CD4-positive, alpha-beta T cell treated with Interleukin-10 for 1 hour (primary cell): ENCODE measurements at places on chromosomes 5 and 9.

DNA sequence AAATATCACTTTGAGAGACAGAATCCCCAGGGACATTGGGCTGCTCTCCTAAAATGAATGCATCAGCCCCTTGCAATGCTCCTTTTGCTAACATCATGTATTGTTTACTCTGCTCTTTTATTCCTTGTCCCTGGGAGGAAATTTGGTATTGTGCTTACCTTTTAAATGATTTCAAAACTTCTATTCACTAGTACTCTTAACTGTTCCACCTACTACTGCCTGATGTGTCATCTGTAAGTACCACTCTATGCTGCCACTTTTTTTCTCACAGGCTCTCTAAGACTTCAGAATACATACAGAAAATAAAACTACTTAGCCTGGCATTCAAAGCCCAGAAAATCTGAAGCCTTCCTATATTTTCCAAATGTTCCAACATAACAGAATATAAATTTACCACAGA lies 667.2 kb downstream of the BRINP1 start:
- DNase-seq: no peak

DNA sequence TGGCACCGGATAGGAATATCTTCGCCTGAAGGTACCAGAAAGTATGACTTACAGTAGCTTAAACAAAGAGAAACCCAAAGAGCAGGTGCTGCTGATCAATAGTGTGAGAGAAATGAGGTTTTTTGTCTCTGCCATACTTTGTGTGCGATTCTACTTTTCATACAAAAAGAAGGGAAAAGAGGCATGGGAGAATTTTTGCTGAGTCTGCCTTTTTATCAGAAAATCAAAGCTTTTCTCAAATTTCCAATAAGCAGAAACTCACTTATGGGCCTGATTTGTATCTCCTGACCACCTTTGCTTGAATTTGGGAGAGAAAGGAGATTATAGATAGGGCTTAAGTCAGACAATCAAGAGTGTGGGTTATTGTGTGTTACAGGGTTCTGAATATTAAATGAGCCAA lies 65.5 kb upstream of the TAF11L2 start:
- DNase-seq: no peak

GRCh38 chr5:145237843-145238242 lies 597.3 kb downstream of the PRELID2 start:
- DNase-seq: no peak

DNA sequence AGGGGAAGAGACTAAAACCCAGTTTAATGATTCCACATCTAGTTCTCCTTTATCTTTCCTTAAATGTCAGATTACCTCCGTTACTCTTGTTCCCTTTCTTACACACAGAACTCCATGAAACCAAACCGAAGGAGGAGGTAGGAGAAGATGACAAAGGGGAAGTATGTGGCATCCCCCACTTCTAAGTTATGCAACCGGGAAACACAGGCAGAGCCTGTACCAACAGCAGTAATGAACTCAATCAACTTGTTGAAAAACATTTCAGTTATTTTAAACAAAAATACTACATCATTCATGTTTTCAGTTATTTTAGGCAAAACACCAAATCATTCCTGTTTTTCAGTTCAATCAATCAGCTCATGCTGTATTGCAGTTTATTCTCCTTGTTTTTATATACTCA lies 101.8 kb downstream of the PCSK1 start:
- no peak for DNase-seq

- DNase-seq: no peak
Observed at GRCh38 chr5:133271606-133272005, 219.8 kb downstream of the HSPA4 start.

DNA sequence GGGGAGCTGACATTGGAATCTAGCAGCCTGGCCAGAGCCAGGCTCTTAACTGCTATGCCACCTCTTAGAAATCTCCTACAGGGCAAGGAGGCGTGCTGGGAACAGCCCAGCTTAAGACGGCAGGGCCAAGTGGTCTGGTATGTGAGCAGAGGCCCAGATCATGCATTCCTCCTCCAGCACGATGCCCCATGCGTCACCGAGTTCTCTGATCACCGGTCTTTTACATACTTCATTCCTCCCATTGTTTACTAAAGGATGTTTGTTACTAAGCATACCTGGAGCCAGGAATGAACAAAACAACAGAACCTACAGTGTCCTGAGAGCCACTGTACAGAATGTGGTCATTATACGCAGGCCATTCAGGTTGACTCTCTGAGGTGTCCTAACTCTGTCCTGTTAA lies 73.8 kb downstream of the TRIO start:
- no peak for DNase-seq

DNA sequence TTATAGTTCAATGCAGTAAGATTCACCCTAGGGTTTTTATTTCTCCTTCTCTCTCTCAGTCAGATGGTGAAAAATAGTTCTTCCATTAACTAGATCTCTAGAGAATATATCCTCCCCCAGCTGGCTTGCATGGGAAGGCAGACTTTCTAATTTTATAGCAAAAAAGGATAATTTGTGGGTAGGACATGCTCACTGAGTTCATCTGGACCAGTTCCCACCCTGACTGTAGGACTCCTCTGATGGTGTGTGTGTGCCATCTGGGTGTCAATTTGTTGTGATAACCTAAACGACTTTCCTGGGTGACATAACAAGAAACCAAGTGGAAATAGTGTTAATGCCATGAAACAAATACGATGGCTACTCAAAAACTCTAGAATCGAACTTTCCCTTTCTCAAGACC lies 44.9 kb downstream of the APBA1 start:
- DNase-seq: no peak

GRCh38 chr5:147369742-147370374 lies 135.0 kb downstream of the STK32A start:
- no peak for DNase-seq

- no peak for DNase-seq
Observed at GRCh38 chr5:123180178-123180577, 91.1 kb downstream of the PRDM6 start.

GRCh38 chr5:87053146-87053545 lies 214.5 kb upstream of the RASA1 start:
- DNase-seq: no peak

DNA sequence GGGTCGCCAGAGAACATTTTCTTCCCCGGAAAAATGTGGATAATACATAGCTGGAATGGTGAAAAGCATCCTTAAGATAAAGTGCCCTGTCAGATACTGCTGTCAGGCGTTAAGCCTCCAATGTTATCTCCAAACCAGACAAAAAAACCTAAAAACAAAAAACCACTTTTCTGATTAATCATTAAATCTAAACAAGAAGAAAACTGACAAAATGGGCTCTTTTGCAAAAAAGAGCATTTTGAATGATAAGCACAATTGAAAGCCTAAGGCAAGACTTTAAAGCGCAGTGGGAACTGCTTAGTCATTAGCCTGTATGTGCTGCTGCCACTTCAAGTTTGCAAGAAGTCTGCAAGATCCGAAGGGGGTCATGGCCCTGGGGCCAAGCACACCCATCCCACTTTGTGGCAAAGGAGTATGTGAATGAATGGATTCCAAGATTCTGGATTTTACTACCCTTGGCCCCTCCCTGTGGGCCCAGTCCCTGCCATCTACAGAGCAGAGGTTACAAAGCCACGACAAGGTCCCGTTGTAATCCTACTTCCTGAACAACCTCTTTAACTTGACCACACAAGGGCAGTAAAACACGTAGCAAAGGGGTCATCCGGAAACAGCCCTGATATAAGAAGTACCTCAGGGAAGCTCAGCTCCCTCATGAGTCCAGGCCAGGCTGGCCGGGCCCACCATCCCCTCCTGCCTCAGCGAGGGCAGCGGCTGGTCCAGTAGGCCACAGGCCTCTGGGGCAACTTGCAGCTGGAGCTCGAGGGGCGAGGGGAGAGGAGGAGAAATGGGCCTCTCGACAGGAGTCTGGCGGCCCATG lies 29.7 kb downstream of the SHB start:
- no peak for DNase-seq

GRCh38 chr5:112625689-112626438 lies 111.8 kb upstream of the APC start:
- DNase-seq: no peak

DNA sequence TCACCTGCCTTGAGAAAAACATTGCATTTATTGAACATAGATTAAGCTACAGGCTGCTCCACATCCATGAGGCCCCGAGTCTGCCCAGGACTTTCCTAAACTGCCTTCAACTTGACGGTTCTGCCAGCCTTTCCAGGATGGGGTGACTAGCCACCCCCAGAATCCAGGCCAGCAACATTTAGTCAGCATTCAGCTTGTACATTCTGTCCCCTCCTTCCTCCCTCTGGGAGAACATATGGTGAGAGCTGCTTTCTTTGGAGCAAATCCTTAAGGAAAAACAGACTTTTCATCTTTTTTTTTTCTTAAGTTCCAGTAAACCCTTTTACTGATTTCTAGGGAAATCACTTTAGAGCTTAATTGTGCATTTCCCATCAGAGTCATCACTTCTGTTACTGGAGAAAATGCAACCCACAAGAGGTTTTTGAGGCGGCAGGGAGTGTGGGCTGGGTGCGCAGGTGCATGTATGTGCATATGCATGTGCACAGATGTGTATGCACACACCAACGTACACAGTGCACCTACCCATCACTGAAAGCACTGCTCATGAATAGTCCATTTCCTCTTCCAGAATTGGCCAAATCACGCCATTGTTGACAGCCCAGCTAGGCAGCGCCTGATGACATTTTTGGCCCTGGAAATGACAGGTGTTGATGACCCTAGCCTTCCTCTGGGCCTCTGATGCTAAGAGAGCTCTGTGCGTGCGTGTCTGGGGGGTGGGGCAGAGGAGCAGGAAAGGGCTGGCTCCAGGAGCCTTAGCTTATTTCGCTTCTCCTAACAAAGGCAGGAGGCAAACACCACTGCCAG lies 145.6 kb downstream of the HSD17B3 start:
- DNase-seq: no peak

DNA sequence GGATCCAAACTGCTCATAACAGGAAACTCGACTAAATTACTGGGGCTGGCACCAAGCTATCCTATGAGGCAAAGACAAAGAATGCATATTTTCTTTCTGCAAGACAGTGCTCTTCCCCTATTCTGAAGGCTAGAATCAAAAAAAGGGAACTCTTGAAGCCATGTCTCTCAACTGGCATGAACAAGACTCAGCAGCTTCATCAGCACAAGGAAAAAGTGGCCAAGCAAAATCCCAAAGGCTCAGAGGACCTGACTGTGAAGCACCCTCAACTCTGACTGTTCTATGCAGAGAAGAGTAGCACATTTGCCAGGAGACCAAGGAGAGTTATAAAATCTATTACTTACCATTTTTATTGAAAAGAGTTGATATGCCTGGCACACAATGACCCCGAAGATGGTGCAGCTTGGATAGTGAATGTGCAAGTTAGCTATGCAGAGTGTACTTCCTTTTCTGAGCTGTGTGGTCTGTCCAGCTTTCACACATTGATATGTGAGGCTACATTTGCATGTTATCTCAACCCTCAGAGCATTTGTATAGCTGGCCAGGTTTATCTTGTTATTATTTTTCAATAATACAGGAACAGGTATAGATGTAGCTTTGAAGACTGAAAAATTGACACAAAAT lies 51.0 kb upstream of the FYB1 start:
- DNase-seq: peak; percentile 40

DNA sequence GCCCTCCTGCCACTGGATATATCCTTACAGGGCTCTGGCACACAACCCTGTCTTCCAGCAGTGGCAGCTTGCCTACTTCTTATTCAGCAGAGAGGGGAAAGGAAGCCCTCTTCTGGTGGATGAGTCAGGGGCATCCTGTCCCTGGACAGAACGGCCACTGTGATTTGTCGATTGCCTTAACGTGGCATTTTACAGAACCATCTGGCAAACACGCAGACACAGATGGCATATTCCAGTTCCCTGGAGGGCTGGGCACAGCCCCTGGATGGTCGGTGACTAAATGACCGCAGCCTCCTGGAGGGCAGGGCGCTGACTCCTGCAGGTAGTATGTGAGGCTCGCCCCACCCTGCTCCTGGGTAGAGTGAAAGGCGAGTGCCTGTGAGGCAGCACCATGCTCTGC lies 62.1 kb downstream of the DCP2 start:
- no peak for DNase-seq

DNA sequence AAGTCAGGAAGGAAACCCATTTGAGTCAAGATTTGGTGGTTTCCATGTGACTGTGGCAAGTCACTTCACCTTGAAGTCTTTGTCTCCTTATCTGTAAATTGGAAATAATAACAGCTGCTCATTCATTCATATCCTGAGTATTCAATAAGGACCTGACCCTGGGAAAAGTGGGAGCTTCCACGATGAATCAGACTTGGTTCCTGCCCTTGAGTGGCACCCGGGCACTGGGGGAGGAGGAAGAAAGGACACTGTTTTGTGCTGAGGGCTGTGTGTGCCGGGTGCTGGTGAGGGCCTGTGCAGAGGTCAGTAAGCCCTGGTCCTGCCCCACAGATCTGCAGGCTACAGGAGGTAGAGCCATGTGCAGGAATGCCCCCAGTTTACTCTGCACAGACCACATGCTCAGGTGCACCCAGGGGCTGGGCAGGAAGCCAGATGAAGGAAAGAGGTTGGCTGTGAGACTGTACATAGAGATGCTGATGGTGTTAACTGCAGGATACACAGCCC lies 6.8 kb downstream of the NDST1 start:
- DNase-seq: no peak

GRCh38 chr9:77820293-77820954 lies 172.3 kb upstream of the GNA14 start:
- DNase-seq: no peak

GRCh38 chr9:133064241-133065069 lies 2.7 kb downstream of the CEL start:
- DNase-seq: no peak
